ENCODE measurements at places on chromosomes 3 and 15.

DNA sequence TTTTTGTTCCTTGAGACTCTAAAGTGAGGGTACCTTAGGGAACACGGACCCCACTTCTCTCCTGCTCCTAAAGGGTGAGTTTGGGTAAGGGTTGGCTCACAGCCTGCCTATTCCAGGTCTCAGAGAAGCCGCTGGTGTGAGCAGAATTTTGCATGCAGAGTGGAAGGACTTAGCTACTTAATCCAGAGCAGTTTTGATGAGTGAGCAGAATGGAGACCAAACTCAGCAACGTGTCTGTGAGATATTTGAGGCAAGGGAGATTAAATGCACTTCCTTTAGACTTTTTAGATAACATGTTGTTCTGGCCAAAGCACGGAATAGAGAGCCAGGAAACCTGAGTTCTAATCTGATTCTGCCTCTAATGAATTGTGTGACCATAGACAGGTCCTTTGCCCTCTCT lies 5.1 kb downstream of the SLC24A1 start:
- DNase-seq, result no peak

DNA sequence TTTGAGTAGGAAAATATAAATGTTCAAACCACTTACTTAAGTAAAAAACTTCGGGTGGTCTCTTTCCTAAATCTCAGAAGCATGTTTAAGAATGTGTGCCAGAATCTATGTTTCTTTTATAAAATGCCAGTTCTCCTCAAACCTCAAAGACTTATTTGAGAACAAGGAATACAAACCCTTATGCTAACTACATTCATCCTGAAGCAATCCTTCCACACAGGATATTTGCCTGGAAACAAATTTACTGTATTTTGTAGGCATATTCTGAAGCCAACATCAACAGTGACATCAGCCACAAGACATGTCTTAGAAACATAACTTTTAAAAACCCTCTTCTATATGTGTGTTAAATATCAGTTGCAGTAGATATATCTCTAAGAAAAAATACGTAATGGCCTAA lies 1077.0 kb downstream of the ROBO1 start:
- no peak for DNase-seq

DNA sequence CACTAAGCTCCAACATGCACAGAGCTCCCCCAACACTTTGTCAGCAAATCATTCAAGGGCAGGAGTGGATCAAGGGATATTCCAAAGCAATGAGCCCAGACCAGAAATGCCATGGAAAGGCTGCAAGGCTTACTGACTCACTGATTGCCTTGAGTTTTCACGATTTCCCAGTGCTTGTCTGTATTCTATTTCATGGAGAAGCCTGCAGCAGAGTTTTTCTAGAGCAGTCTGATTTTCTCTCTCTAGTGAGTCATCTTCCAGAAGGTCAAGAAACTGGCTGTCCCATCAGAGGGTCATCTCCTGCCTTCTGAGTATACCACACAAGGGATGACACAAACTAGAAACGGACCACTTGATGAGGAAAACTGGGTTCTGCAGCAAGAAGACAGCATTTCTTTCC lies 16.5 kb downstream of the LMCD1 start:
- no peak for DNase-seq

- DNase-seq, result no peak
Observed at GRCh38 chr3:177781686-177782161, 584.4 kb upstream of the TBL1XR1 start.

DNA sequence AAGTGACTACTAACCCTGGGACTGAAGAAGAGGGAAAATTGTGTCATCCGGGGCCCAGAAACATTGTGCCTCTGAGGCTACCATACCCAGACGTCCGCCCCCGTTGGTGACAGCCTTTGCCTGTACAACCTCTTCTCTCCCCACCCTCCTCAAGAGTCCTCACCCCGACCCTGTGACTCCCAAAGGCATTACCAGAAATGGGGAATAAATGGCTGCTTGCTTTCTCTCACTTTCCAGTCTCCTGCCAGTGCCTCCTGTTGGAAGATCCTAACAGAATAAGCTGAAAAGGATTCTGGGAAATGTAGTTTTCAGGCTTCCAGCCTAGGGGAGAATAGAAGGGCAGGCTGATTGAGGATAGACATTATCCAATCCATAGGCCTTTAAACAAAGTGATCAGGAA lies 30.8 kb upstream of the SLC25A36 start:
- no peak for DNase-seq

DNA sequence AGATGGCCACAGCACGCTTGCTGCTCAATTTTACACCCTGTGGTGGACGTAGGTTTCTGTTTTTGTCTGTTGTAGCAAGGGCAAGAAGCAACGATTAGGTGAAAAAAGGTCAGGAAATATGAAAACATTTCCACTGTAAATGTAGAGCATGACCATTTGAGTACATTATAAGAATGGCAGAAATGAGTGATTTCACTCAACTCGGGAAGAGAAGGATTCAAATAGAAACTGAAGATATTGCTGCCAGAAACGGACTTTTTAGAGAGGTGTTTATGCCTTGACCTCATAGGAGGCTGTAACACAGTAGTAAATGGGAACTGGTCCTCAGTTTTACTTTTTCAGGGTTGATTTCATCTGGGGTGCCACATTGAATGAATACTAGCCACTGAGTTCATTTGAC lies 33.1 kb upstream of the GASK1A start:
- no peak for DNase-seq

DNA sequence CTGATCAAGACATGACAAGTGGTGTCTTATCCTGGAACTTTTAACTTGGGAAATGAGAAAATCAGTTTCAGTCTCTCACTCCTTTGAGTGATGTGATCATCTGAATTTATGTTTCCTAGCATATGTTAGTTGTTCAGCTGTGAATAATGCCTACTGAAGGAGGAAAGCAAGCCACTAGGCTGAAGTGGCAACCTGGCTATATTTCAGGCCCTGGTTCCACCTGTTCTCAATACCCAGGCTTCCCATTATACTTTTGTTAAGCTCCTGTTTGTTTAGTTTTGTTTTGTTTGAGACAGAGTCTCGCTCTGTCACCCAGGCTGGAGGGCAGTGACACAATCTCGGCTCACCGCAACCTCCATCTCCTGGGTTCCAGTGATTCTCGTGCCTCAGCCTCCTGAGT lies 243.8 kb downstream of the ALCAM start:
- no peak for DNase-seq

GRCh38 chr3:55629432-55629831 lies 142.3 kb upstream of the WNT5A start:
- DNase-seq, result no peak

DNA sequence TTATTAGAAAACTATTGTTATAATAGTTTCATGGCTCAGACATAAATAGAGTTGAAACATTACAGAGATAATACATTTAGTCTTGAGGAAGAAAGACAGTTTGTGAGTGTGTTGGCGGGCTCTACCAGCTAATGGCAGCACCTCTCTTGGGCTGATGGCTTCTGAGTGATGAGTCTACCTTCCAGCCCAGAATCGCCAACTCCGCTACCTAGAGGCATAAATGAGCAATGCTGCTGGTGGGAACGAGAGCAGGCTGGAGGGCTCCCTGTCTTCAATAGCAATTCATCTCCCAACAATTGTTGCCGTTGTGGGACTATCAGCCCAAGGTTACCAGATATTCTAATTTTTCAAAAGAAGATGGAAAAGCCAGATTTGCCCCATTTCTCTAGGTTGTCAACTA lies 388.7 kb downstream of the FOXP1 start:
- no peak for DNase-seq

GRCh38 chr3:107699682-107700081 lies 176.9 kb downstream of the BBX start:
- DNase-seq, result no peak

- DNase-seq, result no peak
Observed at GRCh38 chr3:156626104-156626503, 48.3 kb upstream of the TIPARP start.

DNA sequence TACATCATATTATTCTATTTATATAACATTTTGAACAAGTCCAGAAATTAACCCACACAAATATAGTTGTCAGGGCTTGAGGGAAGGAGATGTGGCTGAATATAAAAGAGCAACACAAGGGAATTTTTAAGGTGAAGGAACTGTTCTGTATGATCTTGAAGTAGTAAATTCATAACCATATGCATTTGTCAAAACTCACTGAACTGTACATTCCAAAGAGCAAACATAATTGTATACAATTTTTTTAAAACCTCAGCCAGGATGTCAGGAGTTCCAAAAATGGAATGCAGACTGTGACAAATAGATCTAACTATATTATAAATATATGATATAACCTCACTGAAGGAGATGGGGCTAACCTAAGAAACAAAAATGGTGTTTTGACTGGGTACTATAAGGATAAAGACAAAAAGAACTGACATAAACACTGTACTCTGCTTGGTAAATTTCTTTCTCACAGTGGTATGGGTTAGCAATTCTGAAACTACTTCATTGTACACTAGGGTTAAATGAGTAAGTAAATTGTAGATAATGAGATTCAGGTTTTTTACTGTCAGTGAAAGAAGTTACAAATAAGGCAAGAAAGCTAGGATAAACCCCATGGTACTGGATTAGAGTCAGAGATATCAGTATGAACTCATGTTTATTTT lies 14.4 kb downstream of the GOLGB1 start:
- DNase-seq, result no peak

GRCh38 chr3:117632191-117632590 lies 922.6 kb downstream of the TUSC7 start:
- DNase-seq, result no peak

DNA sequence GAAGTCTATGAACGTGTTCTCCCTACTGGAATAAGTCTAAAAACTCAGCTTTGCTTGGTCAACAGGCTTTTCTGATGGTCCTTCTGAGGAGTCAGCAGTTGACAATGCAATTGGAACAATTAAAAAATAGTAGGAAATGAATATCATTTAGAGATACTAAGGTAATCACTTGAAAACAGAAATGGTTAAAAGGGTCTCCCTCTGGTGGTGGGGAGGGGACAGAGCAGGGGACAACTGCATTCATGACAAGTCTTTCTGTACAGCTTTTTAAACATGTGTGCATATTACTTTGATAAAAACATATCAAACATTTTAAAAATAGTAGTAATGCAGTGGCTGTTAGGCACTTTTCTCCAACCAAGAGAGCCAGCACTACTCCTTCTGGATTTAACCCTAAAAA lies 119.9 kb upstream of the FHIT start:
- DNase-seq, result no peak

- DNase-seq, result no peak
Observed at GRCh38 chr3:108130236-108130635, 39.4 kb upstream of the CD47 start.

GRCh38 chr3:122055215-122055614 lies at the start of gene CD86:
Gene CD86, plus strand, starts transcription at chr3:122055362. Its CDS starts 128 bp downstream, at chr3:122055490.
- DNase-seq, result no peak

- no peak for DNase-seq
Observed at GRCh38 chr15:66388043-66388363, 1.3 kb downstream of the MAP2K1 start.

GRCh38 chr3:33364531-33365128 lies 75.6 kb downstream of the UBP1 start:
- no peak for DNase-seq

DNA sequence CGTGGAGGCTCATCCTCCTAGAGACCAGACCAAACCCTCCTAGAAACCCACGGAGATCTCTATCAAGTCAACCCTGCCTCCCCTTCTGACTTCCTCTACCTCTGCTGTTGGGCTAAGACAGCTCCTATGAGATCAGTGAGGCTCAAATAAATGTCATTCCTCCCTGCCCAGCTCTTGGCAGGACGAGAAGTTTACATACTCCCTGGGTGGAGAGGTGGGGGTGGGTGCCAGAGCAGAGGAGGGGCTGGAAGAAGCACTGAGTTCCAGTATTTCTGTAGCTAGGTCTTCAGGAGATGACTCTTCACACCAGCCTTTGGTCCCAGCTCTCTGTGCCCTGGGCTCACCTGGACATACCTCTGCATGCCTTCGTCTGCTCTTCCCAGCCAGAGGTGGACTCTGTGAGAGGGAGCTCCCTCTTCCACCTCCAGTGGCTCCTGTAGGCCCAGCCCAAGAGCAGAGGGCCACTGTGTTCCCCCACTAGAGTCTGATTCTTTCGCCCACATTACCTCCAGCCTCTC lies 42.4 kb upstream of the TLE3 start:
- no peak for DNase-seq

DNA sequence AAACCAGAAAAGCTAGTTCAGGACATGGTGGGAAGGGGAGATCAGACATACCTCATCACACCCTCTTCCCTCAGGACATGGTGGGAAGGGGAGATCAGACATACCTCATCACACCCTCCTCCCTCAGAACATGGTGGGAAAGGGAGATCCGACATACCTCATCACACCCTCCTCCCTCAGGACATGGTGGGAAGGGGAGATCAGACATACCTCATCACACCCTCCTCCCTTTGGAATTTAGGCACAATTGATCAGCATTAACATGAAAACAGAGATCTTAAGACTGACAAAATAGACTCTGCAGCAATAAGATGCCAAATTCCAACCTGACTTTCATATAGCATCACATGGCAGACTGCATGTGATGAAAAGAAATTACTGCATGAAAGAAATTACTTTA lies 412.7 kb upstream of the ZNF717 start:
- no peak for DNase-seq

GRCh38 chr3:180974286-180974685 lies 15.2 kb downstream of the DNAJC19 start:
- DNase-seq, result no peak

DNA sequence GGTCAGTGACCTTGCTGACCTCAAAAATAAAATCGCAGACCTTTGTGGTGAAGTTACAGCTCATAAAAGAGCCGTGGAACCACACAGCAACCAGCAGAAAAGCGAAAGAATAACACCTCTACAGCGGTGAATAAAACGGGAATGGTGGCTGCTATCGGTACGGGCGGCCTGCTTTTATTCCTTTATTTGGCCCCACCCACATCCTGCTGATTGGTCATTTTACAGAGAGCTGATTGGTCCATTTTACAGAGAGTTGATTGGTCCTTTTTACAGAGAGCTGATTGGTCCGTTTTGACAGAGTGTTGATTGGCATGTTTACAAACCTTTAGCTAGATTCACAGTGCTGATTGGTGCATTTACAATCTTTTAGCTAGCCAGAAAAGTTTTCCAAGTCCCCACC lies 80.7 kb upstream of the ATP10A start:
- no peak for DNase-seq

DNA sequence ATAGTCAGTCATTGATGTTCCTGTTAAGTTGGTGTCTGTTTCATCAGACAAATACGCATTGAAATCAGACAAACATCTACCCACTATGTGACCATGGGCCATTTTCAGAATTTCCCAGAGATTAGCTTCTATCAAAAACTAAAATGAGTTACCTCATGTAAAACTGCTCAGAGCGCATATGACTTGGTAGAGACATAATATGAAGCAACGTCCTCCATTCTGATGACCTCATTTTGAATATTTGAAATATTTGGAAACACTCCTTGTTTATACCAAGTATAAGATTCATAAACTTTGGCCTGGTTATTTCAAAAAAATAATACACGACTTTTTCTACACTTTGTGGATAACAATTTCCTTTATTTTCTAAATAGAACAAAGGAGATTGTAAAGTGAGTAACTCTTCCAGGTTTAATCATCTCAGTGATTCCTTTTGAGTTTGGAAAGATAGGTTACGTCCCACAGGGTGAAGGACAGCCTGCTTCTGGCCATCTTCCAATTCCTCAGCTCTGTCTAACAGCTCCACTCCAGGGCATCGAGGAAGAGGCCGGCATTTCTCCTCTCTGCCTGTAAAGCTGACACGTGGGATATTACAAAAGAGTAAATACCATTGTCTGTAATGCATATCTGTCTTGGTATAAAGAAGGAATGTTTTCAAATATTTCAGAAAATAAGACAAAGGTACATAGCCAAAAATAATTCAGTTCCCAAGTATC lies 122.6 kb downstream of the CADM2 start:
- DNase-seq, result peak; percentile 1

Measured in caudate nucleus (tissue), 63 donors.